ENCODE measurements at places on chromosomes 6 and 20. TPM values are rescaled to one million over a fixed set of nuclear protein-coding genes. Genes with fewer than 3 reads are reported as not detected.

Gene MARCKS
- total RNA-seq, result 45.6 TPM

Gene RWDD2A
- total RNA-seq, result 5.0 TPM

Gene SLX4IP
- 5.6 TPM for total RNA-seq

Gene PRDM13
- not detected for total RNA-seq

Gene RIPOR2
- 9.7 TPM for total RNA-seq

Gene SULF2
- 145 TPM for total RNA-seq

Gene HMGN3
- total RNA-seq, result 51.4 TPM

Gene SIRPB2
- total RNA-seq, result 12.9 TPM

Gene PDE7B
- 6.9 TPM for total RNA-seq

Gene SIRT5
- 8.1 TPM for total RNA-seq

Gene GPX5
- total RNA-seq, result not detected

Gene SLA2
- 1.0 TPM for total RNA-seq

Gene RAD21L1
- total RNA-seq, result not detected

Gene TGM6
- not detected for total RNA-seq

Gene TTK
- total RNA-seq, result 0.84 TPM

Gene TOX2
- 11.9 TPM for total RNA-seq

Gene SLC22A3
- total RNA-seq, result 61.0 TPM

Gene TREM1
- total RNA-seq, result 18.4 TPM

Gene PROCR
- 128 TPM for total RNA-seq

Gene FGD2
- 33.9 TPM for total RNA-seq

Gene ITCH
- total RNA-seq, result 66.2 TPM
